ENCODE measurements at places on chromosomes 5 and 9.

GRCh38 chr5:169460123-169460522 lies 123.5 kb upstream of the SPDL1 start:
- DNase-seq, result no peak

DNA sequence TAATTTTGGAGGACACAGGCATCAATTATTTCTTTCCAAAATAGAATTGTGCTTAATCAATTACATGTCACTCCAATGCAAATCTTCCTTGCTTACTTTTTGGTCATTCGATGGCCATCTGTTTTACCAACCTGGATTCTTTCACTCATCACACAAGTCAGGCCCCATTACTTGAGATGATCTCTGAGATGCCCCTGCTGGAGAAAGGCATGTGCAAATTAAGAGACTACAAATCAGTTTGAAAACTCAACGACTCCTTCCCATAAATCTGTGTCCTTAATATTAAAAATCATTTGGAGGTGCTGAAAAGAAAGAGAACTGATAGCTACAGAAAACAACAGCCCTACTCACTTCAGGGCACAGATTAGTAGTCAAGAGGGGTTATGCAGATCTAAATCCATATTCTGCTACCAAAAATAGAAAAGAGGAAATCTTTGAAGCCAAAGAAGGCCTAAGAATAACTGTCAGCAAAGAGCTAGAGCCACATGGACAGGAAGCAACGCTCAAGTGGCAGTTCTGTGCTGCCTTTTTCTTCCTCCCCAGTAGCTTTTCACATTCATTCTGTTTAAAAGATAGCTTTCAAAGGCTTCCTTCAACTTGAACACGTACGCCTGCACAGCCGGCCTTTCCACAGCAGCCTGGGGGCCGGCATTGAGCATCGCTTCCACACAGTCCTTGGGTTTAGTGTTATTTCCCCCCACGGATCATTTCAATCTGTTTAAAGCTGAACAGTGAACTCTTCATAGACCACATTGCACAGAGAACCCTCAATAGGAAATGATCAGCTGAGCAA lies 79.3 kb upstream of the MAP3K1 start:
- no peak for DNase-seq

GRCh38 chr5:57383093-57383861 lies 99.3 kb downstream of the ACTBL2 start:
- no peak for DNase-seq

DNA sequence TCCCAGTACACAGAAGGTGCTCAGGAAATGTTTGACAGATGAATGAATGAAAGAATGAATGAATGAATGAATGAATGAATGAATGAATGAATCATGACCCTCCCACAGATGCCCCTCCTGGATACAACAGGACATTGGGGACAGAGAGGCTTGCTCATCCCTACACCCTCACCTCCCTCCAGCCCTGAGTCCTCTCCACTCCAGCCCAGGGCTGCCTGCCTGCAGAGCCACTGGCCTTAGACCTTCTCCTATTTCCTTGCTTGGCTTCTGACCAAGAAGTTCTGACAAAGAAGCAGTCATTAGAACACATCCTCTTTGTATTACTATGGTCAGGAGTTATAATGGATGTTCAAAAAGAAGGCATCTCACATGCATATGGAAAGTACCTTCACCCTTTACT lies 240.7 kb upstream of the DAPK1 start:
- DNase-seq, result no peak

- DNase-seq, result no peak
These were observed 276.1 kb downstream of the ARRDC3 start for GRCh38 chr5:91106842-91107511.

DNA sequence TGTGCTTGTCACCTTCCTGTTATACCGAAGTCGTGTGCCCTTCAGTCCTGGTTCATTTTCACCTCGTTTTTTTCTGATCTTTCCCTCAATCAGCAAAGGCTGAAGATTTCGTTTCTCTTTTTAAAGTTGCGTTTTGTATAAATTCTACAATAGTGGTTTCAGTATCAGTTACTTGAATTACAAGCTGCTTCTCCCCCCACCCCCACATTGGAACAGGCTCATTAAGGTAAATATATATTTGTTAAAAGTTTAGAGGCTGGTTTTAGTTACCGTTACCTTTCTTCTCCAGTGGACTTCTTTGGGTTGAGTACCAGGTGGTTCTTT lies 881 bp downstream of the SUB1 start:
- DNase-seq, result no peak

- DNase-seq, result no peak
These were observed 153.1 kb downstream of the FGF1 start for GRCh38 chr5:142532781-142533176.

GRCh38 chr5:157189223-157189622 lies 8.6 kb downstream of the ITK start:
- no peak for DNase-seq

DNA sequence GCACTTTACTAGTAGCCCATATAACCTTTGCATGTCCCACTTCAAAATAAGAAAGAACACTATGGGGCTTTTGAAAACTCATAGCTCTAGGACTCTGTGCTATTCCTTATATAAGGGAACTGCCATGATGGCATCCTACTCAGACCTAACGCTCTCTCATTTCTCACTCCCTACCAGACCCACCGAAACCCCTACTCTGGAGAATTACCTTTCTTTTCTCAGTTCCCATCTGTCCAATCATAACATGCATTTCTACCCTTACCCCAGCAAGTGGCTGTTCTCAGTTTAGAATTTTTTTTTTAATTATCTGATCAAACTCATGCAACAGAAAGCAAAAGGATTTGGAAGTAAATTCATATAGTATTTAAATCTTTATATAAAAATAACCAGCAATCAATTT lies 27.3 kb downstream of the CARNMT1 start:
- DNase-seq, result no peak

DNA sequence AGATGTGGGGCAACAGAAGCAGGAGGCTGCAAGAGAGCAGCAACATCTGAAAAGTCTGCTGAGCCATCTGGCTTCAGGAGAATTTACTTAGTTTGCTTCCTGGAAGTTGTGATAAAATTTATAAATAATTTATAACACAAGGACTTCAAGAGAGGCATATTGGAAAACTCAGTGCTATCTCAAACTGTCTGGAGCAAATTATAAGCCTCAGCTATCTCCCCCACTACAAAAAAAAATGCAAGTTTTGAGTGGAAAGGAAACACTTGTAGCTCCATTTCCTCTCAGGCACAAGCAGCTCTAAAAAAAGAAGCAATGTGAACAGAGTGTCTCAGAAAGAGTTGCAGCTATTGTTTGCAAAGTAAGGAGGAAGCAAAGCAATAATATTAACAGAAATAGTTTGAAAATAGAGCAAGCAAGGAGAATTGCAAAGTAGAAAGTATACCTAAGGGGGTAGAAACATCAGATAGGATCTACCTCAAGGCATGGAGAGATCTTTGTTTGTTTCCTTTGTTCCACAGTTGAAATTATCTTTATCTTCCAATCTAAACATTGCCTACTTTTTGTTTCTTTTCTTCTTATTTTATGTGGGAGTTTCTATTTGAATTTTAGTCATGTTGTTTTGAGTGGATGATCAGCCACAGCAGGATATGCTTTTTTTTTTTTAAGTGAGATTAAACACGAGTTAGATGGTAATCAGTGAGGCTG lies 55.9 kb upstream of the IL6ST start:
- DNase-seq, result no peak

- DNase-seq, result no peak
These were observed 19.8 kb upstream of the TXNDC8 start for GRCh38 chr9:110357505-110357904.

DNA sequence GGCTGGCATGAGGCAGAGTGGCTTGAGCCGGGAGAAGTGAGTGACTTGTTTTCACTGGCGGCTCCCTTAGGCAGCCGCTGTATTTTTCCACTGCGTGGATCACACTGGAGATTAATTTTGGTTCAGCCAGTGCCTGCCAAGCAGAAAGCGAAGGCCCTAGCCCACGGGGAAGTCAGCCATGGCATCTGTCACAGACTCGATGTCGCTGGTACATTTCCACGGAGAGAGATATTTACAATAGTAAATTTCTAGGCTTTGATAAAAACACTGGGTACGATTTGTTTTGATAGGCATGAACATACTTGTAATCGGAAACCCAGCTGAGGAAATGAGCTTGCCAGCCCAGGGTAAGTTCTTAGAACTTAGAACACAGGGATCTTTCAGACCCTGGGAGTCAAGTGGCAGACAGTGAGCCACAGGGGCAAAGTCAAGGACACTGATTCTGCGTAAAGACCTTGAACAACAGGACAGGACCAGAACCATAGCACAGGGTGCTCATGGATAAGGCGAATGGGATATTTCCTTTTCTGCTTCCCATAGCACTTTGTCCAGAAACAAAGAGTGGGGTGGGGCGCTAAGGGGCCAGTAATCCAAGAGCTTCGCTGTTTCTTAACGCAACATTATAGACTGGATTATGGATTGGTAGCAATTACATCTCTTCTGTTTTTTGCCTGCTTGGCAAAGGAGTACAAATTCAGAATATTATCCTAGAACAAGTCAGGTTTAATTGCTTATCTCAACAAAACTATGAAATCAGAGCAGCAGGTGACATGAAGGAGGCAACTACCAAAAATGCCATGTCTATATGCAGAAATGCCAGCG lies 4.5 kb downstream of the DUSP1 start:
- no peak for DNase-seq

DNA sequence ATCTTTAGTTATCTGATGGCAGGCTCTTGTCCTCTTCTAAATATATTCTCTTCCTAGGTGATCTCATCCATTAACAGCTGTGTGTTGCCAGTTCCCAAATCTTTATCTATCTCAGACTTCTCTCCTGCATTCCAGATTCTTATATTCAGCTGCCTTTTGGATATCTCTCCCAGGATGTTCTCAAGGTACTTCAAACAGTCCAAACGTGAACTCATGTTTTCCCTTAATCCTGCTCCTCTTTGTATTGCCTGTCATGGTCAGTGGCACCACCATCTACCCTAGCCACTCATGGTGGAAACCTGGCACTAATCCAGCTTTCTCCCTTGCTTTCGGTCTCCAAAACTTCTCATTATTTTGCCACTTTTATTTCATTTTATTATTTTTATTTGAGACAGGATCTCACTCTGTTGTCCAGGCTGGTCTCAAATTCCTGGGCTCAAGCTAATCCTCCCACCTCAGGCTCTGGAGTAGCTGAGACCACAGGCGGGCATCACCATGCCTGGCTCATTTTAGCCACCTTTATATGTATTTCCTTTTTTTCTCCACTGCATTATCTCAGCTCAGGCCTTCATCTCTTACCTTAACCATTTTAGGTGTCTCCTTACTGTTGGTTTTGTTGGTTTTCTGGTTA lies 3.8 kb downstream of the ZFYVE16 start:
- no peak for DNase-seq

- DNase-seq, result no peak
These were observed 24.8 kb upstream of the DENND1A start for GRCh38 chr9:123954518-123955280.

DNA sequence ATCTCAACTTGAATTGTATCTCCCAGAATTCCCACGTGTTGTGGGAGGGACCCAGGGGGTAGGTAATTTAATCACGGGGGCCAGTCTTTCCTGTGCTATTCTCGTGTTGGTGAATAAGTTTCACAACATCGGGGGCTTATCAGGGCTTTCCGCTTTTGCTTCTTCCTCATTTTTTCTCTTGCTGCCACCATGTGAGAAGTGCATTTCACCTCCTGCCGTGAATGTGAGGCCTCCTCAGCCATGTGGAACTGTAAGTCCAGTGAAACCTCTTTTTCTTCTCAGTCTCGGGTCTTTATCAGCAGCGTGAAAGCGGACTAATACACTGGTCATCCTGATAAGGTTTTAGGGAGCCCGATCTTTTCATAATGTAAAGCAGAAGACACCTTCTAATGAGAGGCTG lies 687.0 kb upstream of the FTMT start:
- no peak for DNase-seq

- no peak for DNase-seq
These were observed 29.1 kb downstream of the GFPT2 start for GRCh38 chr5:180323941-180324600.

All from stimulated activated CD8-positive, alpha-beta memory T cell treated with anti-CD3 and anti-CD28 coated beads, Interleukin-12 subunit alpha, Interleukin-12 subunit beta, amount 100 ng/mL, for 1 hour (primary cell).